ENCODE measurements at places on chromosomes 2 and 18.

GRCh38 chr2:163252199-163252598 is 413.6 kb upstream of the KCNH7 start:
- no peak for DNase-seq
- H3K27me3 ChIP-seq, result no peaks in the 10 kb centered on the region
- H3K4me3 ChIP-seq, result no peak overlapping the region

- H3K4me3 ChIP-seq, result no peak overlapping the region
- no peak overlapping the region for H3K27ac ChIP-seq
- H3K27me3 ChIP-seq, result peaks cover 28% of the 10 kb centered on the region
- peak; percentile 82 for DNase-seq
- no peaks in the 10 kb centered on the region for H3K36me3 ChIP-seq
These were observed 64.7 kb downstream of the STK25 start for GRCh38 chr2:241443486-241444223.

GRCh38 chr18:58015065-58015780 is 28.8 kb upstream of the NEDD4L start:
- H3K27me3 ChIP-seq, result no peaks in the 10 kb centered on the region
- H3K27ac ChIP-seq, result no peak overlapping the region
- H3K4me3 ChIP-seq, result no peak overlapping the region
- H3K4me1 ChIP-seq, result no peaks in the 10 kb centered on the region
- DNase-seq, result no peak
- no peaks in the 10 kb centered on the region for H3K36me3 ChIP-seq

- no peak overlapping the region for H3K4me3 ChIP-seq
- H3K36me3 ChIP-seq, result no peaks in the 10 kb centered on the region
- no peaks in the 10 kb centered on the region for H3K27me3 ChIP-seq
- no peak for DNase-seq
These were observed 50.8 kb downstream of the PTPRM start for GRCh38 chr18:7617738-7618422.

- H3K4me3 ChIP-seq, result no peak overlapping the region
- no peaks in the 10 kb centered on the region for H3K36me3 ChIP-seq
- no peak overlapping the region for H3K27ac ChIP-seq
- H3K27me3 ChIP-seq, result no peaks in the 10 kb centered on the region
These were observed 58.1 kb upstream of the KYNU start for GRCh38 chr2:142819411-142819810.

- no peaks in the 10 kb centered on the region for H3K27me3 ChIP-seq
- no peaks in the 10 kb centered on the region for H3K36me3 ChIP-seq
- no peak overlapping the region for H3K27ac ChIP-seq
- DNase-seq, result no peak
- H3K4me1 ChIP-seq, result no peaks in the 10 kb centered on the region
These were observed 60.5 kb upstream of the TFPI start for GRCh38 chr2:187614756-187615155.

GRCh38 chr2:28457237-28457636 is 38.6 kb upstream of the PLB1 start:
- H3K36me3 ChIP-seq, result no peaks in the 10 kb centered on the region
- no peak for DNase-seq
- no peaks in the 10 kb centered on the region for H3K4me1 ChIP-seq

DNA sequence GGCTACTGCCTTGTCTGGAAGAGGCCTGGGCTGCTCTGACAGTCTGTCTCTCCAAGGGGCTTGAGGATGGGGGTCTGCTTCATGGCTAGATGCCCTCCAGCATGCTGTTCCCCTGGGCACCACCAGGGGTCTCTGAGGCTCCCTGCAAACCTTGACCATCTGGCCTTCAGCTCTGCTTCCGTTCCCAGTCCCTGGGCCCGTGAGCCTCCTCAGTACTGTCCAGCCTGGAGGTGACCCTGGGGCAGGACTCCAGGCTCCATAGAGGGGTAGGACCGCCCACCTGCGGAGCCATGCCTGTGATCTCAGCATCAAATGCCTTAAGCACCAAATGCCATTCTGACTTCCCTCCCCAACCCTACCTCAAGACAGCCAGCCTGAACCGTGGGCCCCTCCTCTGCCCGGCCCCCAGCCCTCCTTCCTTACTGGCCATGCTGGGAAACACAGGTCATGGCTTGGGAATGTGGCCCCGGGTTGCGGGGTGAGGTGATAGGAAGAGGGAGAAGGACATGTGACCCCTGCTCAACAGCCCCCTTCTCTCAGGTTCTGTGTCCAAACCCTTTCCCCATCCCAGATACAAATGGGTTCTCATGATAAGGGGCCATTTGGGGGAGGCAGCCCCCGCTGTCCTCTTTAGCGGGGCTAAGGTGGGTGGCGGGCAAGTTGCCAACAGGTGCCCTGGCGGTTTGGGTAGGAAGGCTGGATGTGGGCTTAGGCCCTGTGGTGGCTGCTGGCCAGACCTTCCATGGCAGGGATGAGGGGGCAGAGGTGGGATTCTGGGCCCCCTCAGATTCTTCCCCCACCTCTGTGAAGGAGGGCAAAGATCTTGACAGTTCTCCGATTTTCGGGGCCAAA is 25.0 kb downstream of the SPEG start:
- no peaks in the 10 kb centered on the region for H3K27me3 ChIP-seq
- H3K27ac ChIP-seq, result no peak overlapping the region
- no peaks in the 10 kb centered on the region for H3K4me1 ChIP-seq
- H3K36me3 ChIP-seq, result no peaks in the 10 kb centered on the region
- DNase-seq, result no peak

GRCh38 chr2:196515051-196515450 is 124.5 kb upstream of the CCDC150 start:
- H3K27ac ChIP-seq, result no peak overlapping the region
- DNase-seq, result no peak
- no peaks in the 10 kb centered on the region for H3K4me1 ChIP-seq
- H3K27me3 ChIP-seq, result no peaks in the 10 kb centered on the region
- no peak overlapping the region for H3K4me3 ChIP-seq

DNA sequence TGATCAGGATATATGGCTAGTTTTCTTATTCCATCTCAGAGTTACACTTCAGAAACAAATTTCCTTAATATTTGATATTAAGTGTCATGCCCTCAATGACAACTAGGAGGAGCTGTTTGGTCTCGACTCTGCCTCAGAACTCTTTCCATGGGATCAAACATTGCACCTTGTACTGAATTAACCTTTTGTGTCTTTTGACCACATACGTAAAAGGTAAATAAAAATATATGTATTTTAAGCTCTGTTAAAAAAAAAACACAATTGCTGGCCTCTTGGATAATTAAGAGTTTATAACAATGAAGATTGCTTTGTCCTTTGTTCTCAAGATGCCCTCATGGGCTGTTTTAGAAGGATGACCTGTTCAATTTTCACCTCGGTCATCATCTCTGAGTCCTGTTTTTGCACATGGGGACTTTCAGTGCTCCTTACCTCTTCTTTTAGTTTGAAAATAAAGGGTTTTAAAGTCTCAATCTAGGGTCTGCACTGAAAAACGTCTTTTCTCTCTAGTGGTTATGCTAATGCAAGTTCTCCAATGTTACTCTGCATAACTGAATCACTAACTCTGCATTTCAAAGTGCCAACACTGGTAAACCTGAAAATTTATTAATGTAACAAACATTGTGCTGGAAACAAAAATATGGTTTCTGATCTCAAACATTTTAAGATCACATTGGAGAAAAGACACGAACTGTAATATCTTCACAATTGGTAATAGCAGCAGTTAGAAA is 18.8 kb upstream of the FN1 start:
- no peak overlapping the region for H3K27ac ChIP-seq
- H3K4me3 ChIP-seq, result no peak overlapping the region
- no peak for DNase-seq
- H3K36me3 ChIP-seq, result no peaks in the 10 kb centered on the region
- no peaks in the 10 kb centered on the region for H3K4me1 ChIP-seq

DNA sequence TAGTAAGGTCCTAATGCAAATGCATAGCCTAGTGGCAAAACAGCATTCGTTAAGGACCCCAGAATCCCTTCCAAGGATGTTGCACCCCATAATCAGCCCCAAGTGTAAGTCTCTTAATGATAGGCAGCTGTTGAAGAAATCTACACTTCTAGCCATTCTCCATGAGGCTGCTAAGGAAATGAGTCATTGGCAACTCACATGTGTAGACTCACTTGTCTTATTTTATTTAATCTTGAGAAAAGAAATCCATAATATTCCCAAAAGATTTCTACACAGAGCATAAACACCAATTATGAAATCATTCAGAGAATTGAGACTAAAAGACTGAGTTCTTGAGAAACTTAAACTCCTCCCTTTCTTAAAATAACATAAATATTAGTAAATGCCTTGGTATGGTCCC is 52.4 kb downstream of the AKAIN1 start:
- no peaks in the 10 kb centered on the region for H3K4me1 ChIP-seq
- no peaks in the 10 kb centered on the region for H3K36me3 ChIP-seq
- no peak for DNase-seq
- no peaks in the 10 kb centered on the region for H3K27me3 ChIP-seq
- no peak overlapping the region for H3K4me3 ChIP-seq
- H3K27ac ChIP-seq, result no peak overlapping the region

DNA sequence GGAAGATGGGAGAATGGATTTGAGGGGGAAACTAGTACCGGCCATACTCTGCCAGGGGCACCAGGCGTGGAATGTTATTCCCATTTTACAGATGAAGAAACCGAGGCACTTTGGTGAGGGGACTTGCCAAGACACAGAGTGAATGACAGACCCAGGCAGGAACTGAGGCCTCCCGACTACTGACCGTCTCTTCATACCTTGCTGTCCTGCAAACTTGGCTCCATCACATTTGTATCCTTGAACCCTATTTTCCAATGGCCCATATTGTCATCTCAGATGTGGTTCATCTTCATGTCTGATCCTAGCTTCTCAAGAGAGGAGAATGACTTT is 6.2 kb upstream of the TFCP2L1 start:
- no peak for DNase-seq
- H3K36me3 ChIP-seq, result no peaks in the 10 kb centered on the region
- no peaks in the 10 kb centered on the region for H3K27me3 ChIP-seq
- no peak overlapping the region for H3K27ac ChIP-seq

GRCh38 chr18:31511098-31511497 is 13.1 kb downstream of the DSG2 start:
- H3K4me1 ChIP-seq, result no peaks in the 10 kb centered on the region
- H3K36me3 ChIP-seq, result no peaks in the 10 kb centered on the region
- no peak overlapping the region for H3K4me3 ChIP-seq
- no peak for DNase-seq

DNA sequence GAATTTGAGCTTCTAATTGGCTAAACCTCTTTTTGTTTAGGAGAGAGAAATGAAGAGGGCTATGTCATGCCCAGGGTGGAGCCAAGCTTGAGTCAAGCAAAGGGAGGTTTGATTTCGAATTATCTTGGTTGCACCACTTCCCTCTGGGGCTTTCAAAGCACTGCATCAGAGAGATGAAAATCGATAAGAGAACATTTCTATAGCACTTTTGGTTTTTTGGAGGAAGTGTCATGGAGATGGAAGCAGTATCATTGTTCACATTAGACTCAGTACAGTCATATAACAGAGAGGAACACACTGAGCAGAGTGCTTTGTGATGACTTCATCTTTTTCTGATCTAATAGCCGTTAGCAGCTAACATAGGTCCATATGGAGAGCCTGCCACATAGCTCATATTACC is 120.3 kb upstream of the UXS1 start:
- no peaks in the 10 kb centered on the region for H3K27me3 ChIP-seq
- H3K4me1 ChIP-seq, result no peaks in the 10 kb centered on the region
- no peaks in the 10 kb centered on the region for H3K36me3 ChIP-seq
- H3K4me3 ChIP-seq, result no peak overlapping the region
- DNase-seq, result no peak
- no peak overlapping the region for H3K27ac ChIP-seq

DNA sequence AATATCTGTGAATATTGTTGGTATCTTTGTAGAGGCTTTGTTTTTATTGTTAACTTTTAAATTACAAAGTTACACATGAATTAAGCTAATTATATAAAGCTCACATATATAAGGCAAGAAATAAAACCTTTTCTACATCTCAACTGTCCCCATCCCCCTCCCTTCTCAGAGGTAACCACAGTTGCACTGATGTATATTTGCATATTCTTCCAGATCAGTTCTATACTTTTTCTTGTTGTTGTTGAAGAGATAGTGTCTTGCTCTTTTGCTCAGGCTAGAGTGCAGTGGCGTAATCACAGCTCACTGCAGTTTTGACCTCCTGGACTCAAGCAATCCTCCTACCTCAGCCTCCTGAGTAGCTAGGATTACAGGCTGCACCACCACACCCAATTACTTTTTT is 36.0 kb upstream of the CDC42EP3 start:
- H3K27me3 ChIP-seq, result no peaks in the 10 kb centered on the region
- no peak overlapping the region for H3K4me3 ChIP-seq
- no peak for DNase-seq
- no peaks in the 10 kb centered on the region for H3K36me3 ChIP-seq
- no peak overlapping the region for H3K27ac ChIP-seq

DNA sequence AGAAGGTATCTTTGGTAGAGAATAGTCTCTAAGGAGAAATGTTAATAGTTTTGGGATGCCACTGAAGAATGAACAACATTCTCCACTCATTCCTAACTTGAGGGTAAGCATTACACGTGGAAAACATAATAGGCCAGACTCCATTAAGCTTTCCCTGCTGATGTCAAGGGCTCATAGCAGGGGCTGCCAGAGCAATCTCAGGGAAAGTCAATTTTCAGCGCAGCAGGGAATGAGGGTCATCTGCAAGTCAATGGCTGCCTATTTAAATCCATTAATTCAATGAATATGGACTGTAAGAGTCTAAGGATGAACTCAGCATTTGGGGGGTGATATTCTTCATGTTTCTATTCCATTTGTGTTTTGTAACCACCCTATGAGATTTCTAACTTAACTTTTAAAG is 144.2 kb upstream of the ARL4C start:
- no peaks in the 10 kb centered on the region for H3K36me3 ChIP-seq
- no peaks in the 10 kb centered on the region for H3K27me3 ChIP-seq
- no peak for DNase-seq
- H3K4me3 ChIP-seq, result no peak overlapping the region
- H3K27ac ChIP-seq, result no peak overlapping the region

GRCh38 chr2:235502336-235502735 is 8.5 kb downstream of the AGAP1 start:
- H3K4me3 ChIP-seq, result no peak overlapping the region
- H3K36me3 ChIP-seq, result no peaks in the 10 kb centered on the region
- H3K27ac ChIP-seq, result no peak overlapping the region

GRCh38 chr2:147442816-147443215 is 402.0 kb upstream of the ACVR2A start:
- DNase-seq, result no peak
- no peak overlapping the region for H3K4me3 ChIP-seq
- H3K27me3 ChIP-seq, result no peaks in the 10 kb centered on the region

GRCh38 chr2:8976442-8977259 is 26.8 kb downstream of the MBOAT2 start:
- no peaks in the 10 kb centered on the region for H3K27me3 ChIP-seq
- H3K27ac ChIP-seq, result no peak overlapping the region
